ENCODE measurements at places on chromosomes 13 and 19. TPM values are rescaled to one million over a fixed set of nuclear protein-coding genes. Genes with fewer than 3 reads are reported as not detected.
A peak's percentile ranks its signal among the peaks of the same experiment; 100 is the strongest.

ZNF682 gene
- 2.2 TPM for polyA plus RNA-seq

DNA sequence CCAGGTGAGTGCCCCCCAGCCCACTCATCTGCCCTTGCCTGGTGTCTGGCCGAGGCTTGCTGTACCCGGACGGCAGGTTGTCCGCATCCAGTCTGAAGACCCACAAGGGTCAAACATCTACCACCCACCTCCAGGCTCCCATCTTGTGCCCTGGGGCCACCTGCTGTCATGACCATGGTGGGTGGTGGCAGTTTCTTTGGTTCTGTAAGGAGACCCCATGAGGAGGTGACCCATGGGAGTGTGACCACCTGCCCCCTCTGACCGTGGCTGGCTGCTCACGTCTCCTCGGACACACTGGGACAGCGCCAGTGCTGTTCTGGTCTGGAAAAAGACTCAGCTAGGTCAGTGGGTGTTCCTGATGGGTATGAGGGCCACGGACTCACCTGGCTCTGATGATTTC is 93.9 kb downstream of the TEX29 start:
- H3K4me3 ChIP-seq, result no peak overlapping the region
- H3K36me3 ChIP-seq, result no peaks in the 10 kb centered on the region

KLF1 gene
- not detected for polyA plus RNA-seq

DNA sequence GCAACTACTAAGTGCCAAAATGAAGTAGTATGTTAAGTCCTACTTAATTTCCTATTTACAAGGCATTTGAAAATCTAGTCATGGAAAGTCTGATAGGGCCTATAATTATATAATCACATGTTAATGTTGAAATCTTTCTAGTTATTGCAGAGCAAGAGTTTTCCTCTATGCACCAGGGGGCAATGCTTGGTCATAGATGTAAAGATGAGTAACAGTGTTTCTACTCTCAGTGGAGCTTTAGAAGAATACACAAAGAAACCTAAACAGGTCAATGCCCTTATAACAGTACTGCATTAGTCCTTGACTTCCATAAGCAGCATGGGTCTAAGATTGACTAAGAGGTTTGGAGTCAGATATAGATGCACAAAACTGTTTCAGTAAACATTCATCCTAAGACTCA is 218.7 kb downstream of the KCTD12 start:
- DNase-seq, result no peak
- peaks cover 6% of the 10 kb centered on the region for H3K4me1 ChIP-seq
- H3K4me3 ChIP-seq, result no peak overlapping the region
- no peaks in the 10 kb centered on the region for H3K27me3 ChIP-seq

DNA sequence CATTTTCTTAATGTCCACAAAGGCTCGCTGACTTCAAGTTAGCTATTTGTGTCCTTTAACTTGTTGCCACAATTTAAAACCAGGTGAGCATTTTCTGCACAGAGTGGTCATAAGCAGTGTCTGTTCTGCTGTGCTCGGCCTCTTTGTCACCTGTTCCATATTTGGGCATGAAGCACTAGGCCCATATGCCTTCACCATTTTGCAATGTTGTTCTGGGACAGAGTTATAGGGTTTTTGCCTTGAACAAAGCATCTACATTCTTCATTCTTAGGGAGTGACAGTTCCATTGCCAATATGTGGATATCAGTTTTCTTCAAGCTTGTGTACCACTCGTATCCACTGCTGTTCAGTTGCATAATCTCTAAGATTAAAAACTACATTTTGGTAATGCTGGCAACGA is 56.1 kb downstream of the LRCH1 start:
- DNase-seq, result no peak
- H3K36me3 ChIP-seq, result no peaks in the 10 kb centered on the region
- H3K27ac ChIP-seq, result no peak overlapping the region

- no peaks in the 10 kb centered on the region for H3K27me3 ChIP-seq
- H3K4me3 ChIP-seq, result no peak overlapping the region
- no peaks in the 10 kb centered on the region for H3K4me1 ChIP-seq
- no peaks in the 10 kb centered on the region for H3K36me3 ChIP-seq
Observed at GRCh38 chr19:18599485-18599884, 7.1 kb downstream of the CRLF1 start.

CCDC70 gene
- polyA plus RNA-seq, result not detected

- no peak for DNase-seq
- H3K27ac ChIP-seq, result no peak overlapping the region
- no peaks in the 10 kb centered on the region for H3K4me1 ChIP-seq
- no peak overlapping the region for H3K4me3 ChIP-seq
Observed at GRCh38 chr13:112416647-112417046, 40.5 kb downstream of the SPACA7 start.

DNA sequence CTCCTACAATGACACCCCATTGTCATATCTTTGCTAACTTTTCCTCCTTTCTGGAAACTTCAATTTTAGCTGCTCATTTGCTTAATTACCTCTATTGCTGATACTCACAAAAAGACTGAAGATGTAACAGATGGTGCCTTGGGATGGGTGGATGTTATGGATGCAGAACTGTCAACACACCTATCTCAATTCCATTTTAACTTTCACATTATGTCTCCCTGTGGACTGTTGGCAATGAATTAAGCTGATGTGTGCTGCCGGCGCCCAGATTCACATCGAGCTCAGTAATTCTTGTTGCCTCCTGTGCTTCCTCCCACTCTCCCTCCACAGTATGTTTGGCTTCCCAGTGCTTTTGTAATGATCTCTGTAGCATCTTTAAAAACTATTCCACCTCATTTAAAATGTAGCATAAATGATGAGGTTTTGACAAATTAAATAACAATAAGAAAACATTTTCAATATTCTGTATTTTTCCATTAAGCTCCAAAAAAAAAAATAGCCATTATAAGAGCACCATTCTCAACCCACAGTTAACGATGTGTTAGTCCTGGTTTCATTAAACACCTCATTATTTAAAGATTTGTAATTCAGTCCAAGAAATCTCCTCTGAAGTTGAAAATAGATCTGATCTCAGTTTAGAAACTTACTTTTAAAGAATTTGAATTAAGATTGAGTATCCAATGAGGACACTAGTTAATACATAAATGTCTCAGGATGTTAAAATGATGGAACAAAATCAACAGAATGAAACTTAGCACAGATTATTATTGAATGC is 99.9 kb upstream of the FAM216B start:
- no peaks in the 10 kb centered on the region for H3K36me3 ChIP-seq
- H3K27ac ChIP-seq, result no peak overlapping the region
- DNase-seq, result no peak
- H3K4me1 ChIP-seq, result no peaks in the 10 kb centered on the region
- H3K27me3 ChIP-seq, result no peaks in the 10 kb centered on the region
- H3K4me3 ChIP-seq, result no peak overlapping the region

DNA sequence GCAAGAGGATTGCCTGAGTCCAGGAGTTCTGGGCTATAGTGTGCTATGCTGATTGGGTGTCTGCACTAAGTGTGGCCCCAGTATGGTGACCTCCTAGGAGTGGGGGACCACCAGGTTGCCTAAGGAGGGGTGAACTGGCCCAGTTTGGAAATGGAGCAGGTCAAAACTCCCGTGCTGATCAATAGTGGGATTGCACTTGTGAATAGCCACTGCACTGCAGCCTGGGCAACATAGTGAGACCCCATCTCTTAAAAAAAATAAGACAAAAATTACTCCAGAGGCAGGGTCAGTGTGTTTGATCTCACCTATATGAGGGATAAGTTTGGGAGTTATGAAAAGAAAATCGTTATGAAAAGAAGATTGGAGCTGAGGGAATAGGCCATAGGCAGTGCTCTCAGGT is 21.7 kb downstream of the PAF1 start:
- peak; percentile 7 for DNase-seq
- H3K36me3 ChIP-seq, result peaks cover 4% of the 10 kb centered on the region
- H3K4me3 ChIP-seq, result no peak overlapping the region
- no peaks in the 10 kb centered on the region for H3K27me3 ChIP-seq

DNA sequence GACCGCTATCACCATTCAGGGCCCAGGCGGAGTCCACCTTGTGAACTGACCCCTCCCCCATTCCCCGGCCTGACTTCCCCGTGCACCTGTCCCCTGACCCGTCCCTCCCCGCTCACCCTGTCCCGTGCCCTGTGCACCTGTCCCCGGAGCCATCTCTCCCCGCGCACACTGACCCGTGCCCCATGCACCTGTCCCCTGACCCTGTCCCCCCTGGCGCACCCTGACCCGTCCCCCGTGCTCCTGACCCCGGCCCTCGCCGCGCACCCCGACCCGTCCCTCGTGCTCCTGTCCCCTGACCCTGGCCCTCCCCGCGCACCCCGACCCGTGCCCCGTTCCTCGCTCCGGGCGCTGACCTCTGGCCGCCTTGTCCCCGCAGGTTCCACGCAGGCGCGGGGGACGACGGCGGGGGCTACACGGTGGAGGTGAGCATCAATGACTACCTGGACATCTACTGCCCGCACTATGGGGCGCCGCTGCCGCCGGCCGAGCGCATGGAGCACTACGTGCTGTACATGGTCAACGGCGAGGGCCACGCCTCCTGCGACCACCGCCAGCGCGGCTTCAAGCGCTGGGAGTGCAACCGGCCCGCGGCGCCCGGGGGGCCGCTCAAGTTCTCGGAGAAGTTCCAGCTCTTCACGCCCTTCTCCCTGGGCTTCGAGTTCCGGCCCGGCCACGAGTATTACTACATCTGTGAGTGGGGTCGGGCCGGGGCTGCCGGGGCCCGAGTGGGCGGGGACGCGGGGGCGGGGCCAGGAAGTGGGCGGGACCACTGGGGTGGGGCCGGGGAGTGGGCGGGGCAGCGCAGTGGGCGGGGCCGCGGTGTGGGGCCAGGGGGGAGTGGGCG is 9.7 kb downstream of the EFNA2 start:
- H3K27me3 ChIP-seq, result no peaks in the 10 kb centered on the region
- no peaks in the 10 kb centered on the region for H3K36me3 ChIP-seq
- H3K4me1 ChIP-seq, result no peaks in the 10 kb centered on the region
- no peak for DNase-seq

ZNF44 gene
- polyA plus RNA-seq, result 9.7 TPM

DNA sequence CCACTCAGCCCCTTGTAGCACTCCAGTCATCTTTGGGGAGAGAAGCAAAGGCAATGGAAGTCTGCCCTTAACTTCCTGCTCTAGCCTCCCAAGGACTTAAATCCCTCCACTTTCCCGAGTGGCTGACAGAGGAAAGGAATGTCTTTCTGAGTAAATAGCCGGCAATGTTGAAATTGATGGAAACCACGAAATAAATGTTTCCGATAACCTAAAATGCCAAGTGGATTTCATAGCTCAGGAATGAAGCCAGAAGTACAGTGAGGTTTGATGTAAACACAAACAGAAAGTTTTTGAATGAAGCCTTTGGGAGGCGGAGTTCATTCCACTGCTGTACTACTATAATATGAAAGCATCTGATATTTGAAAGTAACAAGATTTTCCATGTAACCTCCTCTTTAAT is 14.0 kb upstream of the TBC1D4 start:
- DNase-seq, result no peak
- H3K27ac ChIP-seq, result no peak overlapping the region
- no peaks in the 10 kb centered on the region for H3K36me3 ChIP-seq
- no peaks in the 10 kb centered on the region for H3K27me3 ChIP-seq

TDRD12 gene
- 0.03 TPM for polyA plus RNA-seq

DNA sequence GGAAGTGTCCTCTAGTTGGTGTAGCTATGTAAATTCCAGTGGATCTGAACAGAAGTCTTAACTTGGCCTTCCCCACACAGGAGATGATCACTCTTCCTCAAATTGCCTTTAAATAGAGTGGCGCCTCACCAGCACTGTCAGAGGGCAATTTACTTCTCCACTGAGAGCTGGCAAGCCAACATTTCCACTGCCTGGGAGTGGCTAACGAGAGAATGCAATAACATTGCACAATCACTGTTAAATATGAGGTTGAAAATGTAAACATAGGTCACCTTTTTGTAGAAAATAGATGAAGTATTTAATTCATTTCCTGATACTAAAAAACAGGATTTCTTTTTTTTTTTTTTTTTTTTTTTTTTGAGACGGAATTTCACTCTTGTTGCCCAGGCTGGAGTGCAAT is 55.4 kb upstream of the UBL3 start:
- no peaks in the 10 kb centered on the region for H3K27me3 ChIP-seq
- no peaks in the 10 kb centered on the region for H3K36me3 ChIP-seq
- H3K4me3 ChIP-seq, result no peak overlapping the region
- DNase-seq, result peak; percentile 63

ZNF547 gene
- 1.8 TPM for polyA plus RNA-seq

PRR20B gene
- polyA plus RNA-seq, result not detected

DNA sequence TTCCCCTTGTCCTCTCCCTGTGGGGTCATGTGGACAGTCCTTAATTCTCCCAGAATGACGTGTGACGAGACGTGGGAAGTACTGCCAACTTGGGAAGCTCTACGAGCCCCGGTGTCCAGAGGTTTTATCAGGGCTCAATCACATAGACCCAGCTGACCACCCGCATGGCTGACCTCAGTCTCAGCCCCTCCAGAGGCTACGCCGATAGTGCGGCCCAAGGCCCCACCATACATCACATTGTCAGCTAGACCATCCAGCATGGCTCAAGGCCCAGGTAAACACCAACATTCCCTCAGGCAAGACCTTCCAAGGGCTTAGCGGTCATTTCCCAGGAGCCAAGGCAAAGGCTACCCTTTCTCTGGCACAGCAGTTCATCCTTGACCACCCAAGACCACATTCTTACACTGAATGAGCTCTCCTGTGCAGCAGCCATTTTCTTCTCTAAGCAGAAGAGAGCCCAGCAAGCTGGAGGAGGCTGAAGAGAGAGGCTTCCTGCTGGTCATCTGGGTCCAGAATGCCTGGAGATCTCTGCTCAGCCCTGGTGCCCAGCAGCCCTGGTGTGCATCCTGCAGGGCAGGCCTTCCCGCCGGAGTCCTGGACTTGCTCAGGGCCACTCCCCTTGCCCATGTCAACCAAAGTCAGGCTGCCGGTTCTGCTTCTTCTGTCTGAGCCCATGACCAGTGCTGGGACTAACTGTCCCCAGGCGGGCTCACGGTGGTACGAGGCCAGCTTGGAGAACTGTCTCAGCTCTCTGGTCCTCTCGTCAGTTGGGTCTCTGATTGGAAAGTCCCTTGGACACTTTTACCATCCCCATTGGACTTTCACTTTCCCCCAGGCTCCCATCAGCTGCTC is 7.9 kb upstream of the F10 start:
- no peak overlapping the region for H3K4me3 ChIP-seq
- H3K27ac ChIP-seq, result no peak overlapping the region
- H3K4me1 ChIP-seq, result no peaks in the 10 kb centered on the region
- peak; percentile 71 for DNase-seq
- H3K36me3 ChIP-seq, result no peaks in the 10 kb centered on the region

DNA sequence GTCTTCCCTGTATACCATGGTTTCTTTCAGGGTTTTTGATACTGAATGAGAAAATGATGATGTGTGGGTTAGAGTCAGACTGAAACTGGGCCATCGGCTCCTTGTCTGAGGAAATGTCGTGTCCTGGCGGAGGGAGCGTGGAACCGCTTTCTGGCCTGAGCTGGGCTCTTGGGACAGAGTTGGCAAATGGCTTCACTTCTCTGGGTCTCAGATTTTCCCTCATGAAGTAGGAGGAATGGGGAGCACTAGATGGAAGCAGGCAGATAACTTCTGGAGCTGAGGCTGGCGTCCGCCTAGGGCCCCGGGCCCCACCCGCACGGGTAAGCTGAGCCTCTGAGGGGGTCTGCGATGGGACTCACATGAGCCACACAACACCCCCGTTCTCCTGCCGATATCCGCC is 133.3 kb upstream of the WASF3 start:
- no peaks in the 10 kb centered on the region for H3K27me3 ChIP-seq
- DNase-seq, result no peak
- H3K4me1 ChIP-seq, result peaks cover 4% of the 10 kb centered on the region
- peak overlapping the region; percentile 95 for H3K27ac ChIP-seq
